Heart right ventricle (tissue), 16 donors: ENCODE measurements at places on chromosomes 5 and 9. TPM values are rescaled to one million over a fixed set of nuclear protein-coding genes. Genes with fewer than 3 reads are reported as not detected.

The FGFR4 gene
- polyA plus RNA-seq, result 2.4 TPM

The HRCT1 gene
- polyA plus RNA-seq, result 7.2 TPM

The NMUR2 gene
- not detected for polyA plus RNA-seq

The GABRA6 gene
- not detected for polyA plus RNA-seq

The DOCK2 gene
- polyA plus RNA-seq, result 1.2 TPM

The EQTN gene
- not detected for polyA plus RNA-seq

The NR5A1 gene
- 0.15 TPM for polyA plus RNA-seq

The DNAH5 gene
- polyA plus RNA-seq, result not detected

The PIP5K1B gene
- polyA plus RNA-seq, result 23.3 TPM

The ENHO gene
- polyA plus RNA-seq, result 1.2 TPM

The SAXO1 gene
- polyA plus RNA-seq, result not detected
